ENCODE measurements at places on chromosomes 4 and X.

DNA sequence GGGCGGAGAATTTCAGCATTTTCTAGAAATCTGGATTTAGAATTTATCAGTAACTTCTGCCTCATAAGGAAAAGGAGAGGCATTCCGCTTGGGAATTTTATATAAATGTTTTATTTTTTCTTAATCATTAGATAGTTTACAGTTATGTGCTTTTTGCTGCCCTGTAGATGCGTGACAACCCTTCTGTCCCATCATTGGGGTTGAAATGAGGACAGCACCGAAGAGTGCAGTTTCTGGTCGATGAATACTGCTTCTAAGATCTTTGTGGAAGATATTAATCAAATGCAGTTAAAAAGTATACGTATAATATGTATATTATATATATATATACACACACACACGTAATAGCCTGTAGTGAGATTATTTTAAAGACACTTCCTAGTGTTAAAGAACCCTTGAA lies 1.5 kb downstream of the RBPJ start:
- no peak for DNase-seq

DNA sequence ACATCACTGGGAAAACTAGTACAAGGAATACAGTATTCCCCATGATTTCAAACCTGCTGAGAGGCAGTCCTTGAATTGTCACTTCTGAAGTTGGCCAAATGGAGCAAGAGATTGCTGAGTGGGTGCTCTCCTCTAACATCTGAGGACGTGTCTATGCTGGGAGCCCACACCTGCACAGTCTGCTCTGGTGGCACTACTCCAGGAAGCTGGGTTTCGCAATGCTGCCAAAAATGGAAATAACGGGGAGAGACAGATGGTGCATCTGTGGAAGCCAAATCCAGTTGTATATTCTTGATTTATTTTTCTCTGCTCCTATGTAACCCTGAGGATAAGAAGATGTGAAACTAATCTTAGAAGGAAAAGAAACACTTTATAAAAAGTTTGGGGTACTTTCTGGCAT lies 240.1 kb upstream of the CTSO start:
- peak; percentile 43 for DNase-seq

- DNase-seq: no peak
Observed at GRCh38 chrX:19375546-19375945, 31.8 kb downstream of the PDHA1 start.

GRCh38 chr4:137213372-137214173 lies 318.7 kb downstream of the PCDH18 start:
- no peak for DNase-seq

DNA sequence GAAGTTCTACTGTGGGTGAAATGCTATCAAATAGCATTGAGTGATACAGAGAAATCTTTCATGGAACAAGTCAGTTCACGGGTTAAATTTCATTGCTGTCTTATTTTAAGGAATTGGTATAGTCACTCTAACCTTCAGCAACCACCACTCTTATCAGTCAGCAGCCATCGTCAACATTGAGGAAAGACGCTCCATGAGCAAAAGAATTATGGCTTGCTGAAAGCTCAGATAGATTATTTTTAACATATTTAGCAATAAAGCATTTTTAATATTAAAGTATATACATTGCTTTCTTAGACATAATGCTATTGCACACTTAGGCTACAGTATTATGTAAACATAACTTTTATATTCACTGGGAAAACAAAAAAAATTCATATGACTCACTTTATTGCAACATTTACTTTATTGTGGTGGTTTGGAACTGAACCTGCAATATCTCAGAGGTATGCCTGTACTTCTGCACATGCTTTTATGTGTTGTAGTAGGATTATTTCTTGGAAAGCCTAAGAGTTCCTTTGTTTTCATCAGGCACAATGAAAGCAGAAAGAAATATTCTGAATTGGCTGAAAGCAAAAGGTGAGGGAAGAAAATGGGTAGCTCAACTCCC lies 586.7 kb downstream of the GBA3 start:
- DNase-seq: no peak

GRCh38 chrX:146056511-146057081 lies 239.0 kb downstream of the SLITRK2 start:
- no peak for DNase-seq

GRCh38 chr4:80393246-80393969 lies 57.9 kb downstream of the CFAP299 start:
- no peak for DNase-seq

DNA sequence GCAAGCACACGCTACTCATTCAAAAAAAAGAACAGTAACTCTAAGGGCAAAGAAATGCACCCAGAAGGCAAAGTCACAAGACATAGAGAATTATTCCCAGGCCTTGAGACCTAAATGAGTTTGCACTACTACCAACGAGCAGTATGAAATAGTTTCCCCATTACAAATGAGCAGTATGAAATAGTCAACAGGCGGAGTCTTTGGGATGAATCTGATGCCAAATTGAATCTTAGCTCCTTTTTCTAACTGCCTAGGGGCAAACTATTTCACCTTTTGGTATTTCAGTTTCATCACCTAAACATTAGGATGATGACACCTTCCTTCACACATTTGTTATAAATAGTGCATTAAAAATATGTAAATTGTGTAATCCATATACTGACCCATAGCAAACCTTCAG lies 213.0 kb upstream of the FAT4 start:
- DNase-seq: no peak

DNA sequence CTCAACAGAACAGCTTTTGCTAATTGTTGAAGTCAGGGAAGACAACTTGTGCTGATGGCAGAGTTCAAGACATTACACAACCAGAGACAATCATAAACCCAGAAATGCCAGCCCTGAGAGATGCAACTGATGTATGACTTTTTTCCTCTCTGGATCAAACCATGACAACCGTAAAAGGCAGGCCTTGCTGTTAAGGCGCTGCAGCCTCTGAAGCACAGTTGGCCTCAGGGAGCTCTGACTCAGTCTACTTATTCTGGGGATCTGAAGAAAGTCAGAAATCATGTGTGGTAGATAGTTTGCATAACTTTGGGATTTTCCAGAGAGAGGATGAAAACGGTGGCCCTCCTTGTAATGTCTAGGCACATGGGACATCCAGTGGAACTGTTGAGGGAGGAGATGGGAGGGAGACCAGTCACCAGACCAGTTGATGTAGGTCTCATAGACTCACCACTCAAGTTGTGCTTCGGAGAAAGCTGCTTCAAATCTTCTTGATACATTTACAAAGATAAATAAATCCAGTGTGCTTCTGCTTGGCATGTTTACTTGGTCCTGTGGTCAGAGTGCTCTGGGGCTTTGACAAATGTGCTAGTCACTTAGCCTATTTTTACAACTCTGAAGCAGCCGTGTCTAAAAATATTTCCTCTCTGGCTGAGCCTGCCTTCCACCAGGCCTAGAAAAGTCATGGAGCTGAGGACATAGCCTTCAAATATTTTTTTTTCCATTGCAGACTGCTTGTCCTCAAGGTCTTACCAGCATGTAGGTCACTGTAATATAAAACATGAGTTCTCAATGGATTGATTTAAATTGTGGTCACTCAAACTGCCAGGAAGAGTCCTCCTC lies 7.5 kb downstream of the HADH start:
- peak; percentile 38 for DNase-seq

GRCh38 chr4:80312124-80312523 lies 23.4 kb upstream of the CFAP299 start:
- DNase-seq: no peak

- DNase-seq: peak; percentile 29
Observed at GRCh38 chrX:21374994-21375707, 933 bp downstream of the CNKSR2 start.

GRCh38 chr4:110597582-110597981 lies 25.3 kb downstream of the PITX2 start:
- no peak for DNase-seq

DNA sequence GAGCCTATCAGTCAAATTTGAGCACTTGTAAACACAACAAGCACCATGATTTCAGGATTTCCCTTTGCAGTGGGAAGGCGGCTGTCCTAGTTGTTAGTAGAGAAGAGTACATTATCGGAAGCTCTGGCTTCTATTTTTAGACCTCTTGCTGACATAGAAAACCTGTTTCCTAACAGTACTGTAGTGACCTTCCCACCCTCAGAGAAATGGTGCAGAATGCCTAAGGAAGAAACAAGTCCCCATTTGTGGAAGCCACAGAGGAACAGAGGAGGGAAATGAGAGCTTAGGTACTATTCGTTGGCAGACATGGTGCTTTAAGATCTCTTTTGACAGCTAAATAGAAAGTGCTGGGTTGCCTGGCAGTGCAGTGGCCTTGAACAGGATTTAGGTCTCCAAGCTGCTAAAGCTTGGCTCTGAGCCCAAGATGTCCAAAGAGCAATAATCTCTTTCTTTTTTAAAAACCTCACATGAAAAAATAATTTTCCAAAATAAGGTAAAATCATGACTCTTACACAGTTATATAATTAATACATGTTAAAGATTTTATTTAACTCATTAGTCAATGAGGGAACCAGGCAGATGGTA lies 24.9 kb downstream of the GLRA2 start:
- DNase-seq: no peak

- no peak for DNase-seq
Observed at GRCh38 chr4:40119344-40119743, 62.7 kb downstream of the N4BP2 start.

GRCh38 chr4:165464813-165465381 lies 86.1 kb downstream of the CPE start:
- DNase-seq: no peak

DNA sequence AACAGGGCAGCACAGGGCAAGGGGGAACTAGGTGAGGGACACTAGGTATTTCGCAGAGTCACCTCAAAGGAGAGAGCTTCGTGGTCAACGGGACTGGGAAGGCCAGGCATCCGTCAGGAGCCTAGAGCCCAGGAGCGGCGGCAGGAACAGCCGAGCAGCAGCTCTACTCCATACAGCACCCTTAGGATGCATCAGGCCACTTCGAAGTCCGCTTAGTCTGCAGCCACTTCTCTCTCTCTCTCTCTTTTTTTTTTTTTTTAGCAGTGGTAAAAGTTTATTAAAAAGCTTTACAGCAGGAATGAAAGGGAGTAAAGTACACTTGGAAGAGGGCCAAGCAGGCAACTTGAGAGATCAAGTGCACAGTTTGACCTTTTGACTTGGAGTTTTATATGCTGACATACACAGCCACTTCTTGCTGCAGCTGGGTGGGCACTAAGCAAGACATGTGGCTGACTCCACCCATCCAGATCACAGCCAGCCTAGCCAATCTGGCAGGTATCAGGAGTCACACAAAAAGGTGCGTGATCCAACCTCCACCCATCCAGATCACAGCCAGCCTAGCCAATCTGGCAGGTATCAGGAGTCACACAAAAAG lies 209.7 kb upstream of the RADX start:
- DNase-seq: no peak

DNA sequence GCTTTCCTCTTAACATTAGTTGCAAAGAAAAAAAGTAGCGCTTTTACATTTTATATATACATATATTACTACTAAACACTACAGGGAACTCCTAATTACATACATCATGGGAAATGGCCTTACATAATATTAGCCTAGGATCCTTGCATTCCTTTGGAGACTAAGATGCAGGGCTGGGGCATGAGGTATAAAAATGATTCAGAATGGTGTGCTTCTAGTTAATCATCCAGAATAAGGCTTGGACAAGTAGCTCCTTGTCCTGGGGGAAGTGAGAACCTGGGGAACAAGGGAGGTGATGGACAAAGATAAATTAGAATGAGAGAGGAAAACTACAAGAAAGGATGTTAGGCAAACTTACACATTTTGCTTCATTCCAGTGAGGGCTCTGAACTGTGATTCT lies 3.0 kb upstream of the GUCY2F start:
- DNase-seq: no peak

DNA sequence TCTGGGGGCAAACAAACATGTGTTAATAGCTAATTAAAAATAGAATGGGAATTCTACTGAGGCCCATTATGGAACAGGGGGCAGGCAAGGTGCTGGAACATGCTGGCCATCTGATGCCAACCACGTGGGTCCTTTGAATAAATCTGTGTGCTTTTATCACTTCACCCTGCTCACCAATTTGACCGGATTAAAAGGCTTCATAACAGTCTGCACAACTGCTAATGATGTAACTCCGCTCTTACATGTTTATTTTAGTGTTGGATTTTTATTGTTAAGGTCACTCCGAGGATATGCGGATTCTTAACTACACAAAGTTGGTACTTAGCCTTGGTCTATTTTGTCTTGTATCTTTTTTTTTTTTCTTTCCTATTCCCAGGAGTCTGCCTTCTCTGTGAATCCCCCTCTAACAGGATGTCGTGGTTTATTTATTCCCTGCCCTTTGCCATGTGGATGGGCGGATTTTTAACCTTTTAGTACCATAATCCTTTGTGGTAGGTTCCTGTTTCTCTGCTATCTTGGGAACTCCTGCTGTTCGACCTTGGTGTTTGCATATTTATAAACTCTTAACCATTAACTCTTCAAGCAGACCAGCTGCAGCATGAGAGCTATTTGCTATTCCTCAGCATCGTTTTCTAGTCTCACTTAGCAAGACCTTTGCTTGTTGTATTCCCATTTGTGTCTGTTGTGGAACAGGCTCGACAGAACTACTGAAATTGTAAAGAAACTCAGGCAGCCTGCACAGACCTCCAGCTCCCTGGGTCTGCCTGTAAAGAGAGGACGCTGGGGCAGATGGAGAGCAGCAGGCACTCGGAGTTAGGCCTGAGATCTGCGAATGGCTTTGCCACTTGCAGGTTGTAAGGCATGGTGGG lies 38.0 kb downstream of the TRIM2 start:
- DNase-seq: no peak

DNA sequence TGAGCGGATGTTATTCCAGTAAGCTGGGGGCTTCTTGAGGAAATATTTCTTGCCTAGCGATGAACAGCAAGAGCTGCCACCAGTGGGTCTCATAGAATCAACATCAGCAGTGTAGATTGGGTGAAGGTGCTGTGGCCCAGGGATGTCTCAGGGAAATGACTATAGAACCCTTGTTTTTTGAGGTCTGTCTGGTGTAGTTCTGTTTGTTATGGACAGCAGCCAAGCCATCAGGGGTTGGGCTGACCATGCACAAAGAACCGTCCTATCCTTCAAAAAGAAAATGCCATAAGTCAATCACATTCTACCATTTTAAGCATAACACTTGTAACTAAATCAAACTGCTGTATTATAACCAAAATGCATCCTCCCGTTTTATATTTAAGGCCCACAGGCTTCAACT lies 17.3 kb upstream of the C1GALT1C1 start:
- DNase-seq: no peak

- DNase-seq: no peak
Observed at GRCh38 chr4:13108096-13108495, 376.0 kb downstream of the RAB28 start.

- DNase-seq: peak; percentile 20
Observed at GRCh38 chrX:126551725-126552312, 795 bp downstream of the DCAF12L1 start.

DNA sequence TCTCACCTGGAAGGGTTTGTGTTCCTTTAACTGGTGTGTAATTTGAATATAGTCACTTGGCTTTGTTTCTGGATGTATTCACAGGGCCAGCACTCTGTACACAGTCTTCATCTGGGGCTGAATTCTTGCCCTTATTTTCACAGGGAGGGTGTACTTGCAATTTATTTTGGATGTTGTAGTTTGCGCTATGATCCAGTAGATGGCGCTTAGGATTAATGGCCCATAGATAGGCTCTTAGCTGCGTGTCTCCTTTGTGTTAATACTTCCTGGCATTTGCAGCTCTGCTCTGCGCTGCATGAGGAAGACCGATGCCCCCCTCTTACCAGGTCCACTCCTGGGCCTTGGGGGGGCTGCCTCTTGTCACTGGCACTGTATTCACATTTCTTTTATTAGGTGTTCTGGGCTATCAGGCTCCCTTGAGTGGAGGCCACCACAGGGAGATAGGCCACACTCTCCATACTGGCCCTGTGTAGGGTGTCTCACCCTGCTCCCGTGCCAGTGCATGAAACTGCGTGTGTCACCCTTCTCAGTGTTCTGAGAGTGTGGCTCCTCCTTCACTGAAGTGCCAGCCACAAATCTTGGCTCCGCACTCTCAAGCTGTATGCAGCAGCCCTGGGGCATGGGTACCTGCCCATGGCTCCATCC lies 562.2 kb downstream of the ZIC3 start:
- DNase-seq: no peak
